ENCODE measurements at places on chromosomes 11 and 22.

GRCh38 chr11:112877581-112877980 lies 83.6 kb upstream of the NCAM1 start:
- DNase-seq = no peak

GRCh38 chr11:9187616-9188015 lies 77.5 kb downstream of the DENND5A start:
- DNase-seq = no peak

GRCh38 chr22:25760848-25761595 lies 19.0 kb downstream of the MYO18B start:
- DNase-seq = no peak

DNA sequence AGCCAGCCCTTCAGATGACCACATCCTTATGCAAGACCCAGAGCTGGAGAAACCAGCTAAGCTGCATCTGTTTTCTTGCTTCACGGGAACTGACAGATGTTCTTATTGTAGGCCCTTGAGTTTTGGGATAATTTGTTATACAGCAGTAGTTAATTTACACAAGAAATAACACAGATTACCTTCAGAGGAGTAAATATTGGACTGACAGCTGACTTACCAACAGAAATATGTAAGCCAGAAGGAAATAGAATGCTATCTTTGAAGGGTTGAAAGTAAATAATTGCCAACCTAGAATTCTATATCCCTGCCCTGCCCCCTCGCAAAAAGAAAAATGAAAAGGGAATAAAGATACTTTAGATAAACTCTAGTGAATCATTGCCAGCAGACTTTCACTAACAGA lies 124.1 kb downstream of the WNT7B start:
- no peak for DNase-seq

Data from LHCN-M2 (cell line).